ENCODE measurements at places on chromosomes 6 and 20.

DNA sequence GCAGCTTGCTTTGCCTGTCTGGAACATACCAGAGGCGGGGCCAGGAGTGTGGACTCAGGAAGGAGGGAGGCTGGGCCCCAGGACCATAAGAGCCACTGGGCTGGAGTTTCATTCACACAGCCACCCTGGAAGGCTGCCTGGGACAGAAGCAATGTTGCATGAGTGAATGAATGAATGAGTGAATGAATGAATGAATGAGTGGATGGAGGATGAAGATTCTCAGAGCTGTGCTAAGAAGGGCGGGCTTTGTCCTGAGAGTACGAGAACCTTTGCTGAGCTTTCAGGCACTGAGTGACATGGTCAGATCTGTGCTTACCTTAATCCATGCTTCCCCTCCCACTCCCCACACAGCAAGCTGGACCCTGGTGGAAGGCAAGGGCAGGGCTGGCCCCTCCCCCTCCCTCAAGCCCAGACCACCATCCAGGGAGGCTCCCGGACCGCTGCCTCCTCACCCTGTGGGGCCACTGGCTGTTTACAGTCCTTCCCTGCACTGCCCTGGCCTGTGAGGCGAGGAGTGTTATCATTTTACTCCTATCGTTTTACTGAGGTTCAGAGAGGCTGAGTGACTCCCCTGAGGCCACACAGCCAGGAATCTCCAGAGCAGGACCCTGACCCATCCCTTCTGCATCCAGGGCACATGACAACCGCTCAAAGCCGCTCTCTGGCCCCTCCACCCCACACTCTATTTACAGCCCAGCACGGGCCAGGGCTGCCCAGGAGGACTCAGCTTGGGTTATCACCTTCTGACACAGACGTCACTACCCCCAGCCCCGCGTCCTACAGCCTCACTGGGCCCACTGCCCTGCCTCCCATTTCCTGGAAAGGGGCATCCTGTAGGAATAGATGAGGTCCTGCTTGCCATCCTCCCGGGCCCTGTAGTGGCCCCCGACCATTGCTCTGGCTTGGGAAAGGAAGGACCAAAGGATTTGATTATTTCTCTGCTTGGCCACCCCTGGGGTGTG, 269.7 kb downstream of the TAF4 start:
- H3K36me3 ChIP-seq, result peaks cover 6% of the 10 kb centered on the region
- H3K4me3 ChIP-seq, result no peak overlapping the region
- H3K4me1 ChIP-seq, result peaks cover 13% of the 10 kb centered on the region

DNA sequence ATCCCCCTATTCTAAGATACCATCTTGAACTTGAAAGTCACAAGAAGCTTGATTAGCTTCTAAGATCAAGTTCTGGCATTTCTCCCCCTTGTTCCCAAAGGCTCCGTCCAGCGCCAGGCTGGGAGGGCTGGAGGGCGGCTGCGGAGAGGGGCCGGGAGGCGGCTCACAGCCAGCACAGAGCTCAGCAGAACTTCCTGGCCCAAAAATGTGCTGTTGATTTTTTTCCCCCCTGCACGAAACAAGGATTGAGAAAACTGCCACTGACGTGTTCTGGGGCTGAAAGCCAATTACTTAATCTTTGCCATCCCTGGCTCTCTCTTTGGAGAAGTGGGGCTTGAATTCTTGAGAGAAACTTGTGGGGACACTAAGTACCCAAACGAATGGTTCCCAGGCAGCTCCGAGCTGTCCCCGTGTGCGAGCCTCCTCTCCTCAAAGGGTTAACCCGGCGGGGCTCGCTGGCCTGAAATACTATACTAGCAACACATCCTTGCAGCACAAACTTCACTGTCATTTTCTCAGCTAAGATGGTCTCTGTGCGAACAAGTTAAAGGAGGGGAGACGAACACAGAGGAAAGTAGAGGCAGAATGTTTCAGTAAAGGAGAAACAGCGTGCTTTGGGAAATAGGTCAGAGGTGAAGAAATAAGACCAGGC, 452 bp downstream of the TRAF3IP2 start:
- peaks cover 35% of the 10 kb centered on the region for H3K4me1 ChIP-seq
- peak; percentile 63 for DNase-seq
- H3K4me3 ChIP-seq, result peak overlapping the region; percentile 68
- no peaks in the 10 kb centered on the region for H3K36me3 ChIP-seq
- no peaks in the 10 kb centered on the region for H3K27me3 ChIP-seq

DNA sequence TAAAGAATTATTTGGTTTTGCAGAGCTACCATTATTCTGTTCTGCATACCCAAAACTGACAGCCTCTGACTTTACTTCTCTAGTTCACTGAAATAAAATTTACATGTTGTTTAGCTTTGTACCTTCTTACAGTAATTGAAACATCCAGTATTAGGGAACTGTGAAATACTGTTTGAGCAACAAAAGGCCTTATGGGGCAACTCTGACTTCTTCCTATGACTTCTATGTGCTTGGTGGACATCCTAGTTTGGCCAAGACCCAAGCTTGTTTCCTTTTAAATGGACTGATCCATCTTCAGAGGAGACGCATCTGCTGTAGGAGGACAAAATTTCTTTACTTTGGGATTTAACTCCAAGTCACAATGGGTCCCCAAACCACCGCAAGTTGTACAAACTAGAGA, 44.7 kb downstream of the NR2E1 start:
- DNase-seq, result no peak
- H3K4me1 ChIP-seq, result no peaks in the 10 kb centered on the region
- H3K27ac ChIP-seq, result no peak overlapping the region

GRCh38 chr6:111996144-111996865, 57.6 kb upstream of the CCN6 start:
- H3K27me3 ChIP-seq, result no peaks in the 10 kb centered on the region
- no peak overlapping the region for H3K4me3 ChIP-seq
- H3K36me3 ChIP-seq, result no peaks in the 10 kb centered on the region
- H3K27ac ChIP-seq, result no peak overlapping the region
- peaks cover 16% of the 10 kb centered on the region for H3K4me1 ChIP-seq
- no peak for DNase-seq

DNA sequence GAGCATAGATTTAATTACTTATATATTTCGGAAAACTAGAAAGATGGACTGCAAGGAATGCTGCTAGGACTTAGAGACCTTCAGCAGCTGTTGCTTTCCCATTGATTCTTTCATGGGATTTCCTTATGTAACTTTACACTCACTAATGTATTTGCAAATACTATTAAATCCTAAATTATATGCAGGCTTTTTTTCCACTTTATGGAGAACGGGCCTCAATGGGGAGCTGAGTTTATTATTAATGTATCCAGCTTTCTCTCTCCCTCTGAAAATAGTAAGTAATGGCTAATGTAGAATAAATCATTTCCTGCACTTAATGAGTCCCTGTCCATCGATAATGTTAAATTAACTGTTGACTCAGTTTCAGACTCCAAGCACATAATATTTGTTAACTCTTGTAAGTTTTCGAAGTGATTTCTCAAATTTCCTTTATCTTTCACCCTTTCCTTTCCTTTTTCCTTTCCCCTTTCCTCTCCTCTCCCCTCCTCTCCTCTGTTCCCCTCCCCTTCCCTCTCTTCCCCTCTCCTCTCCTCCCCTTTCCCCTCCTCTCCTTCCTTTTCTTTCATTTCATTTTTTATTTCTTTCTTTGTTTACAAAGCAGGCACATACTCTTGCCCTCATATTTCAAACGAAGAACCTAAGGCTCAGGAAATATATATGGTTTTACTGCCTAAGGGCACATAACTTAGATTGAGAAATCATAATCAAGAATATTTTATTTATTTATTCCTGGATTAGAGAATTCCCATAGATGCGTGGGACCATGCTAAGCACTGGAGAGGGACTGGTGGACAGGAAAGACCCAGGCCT, 503.6 kb downstream of the MMUT start:
- H3K36me3 ChIP-seq, result no peaks in the 10 kb centered on the region
- no peaks in the 10 kb centered on the region for H3K4me1 ChIP-seq
- H3K4me3 ChIP-seq, result no peak overlapping the region
- H3K27me3 ChIP-seq, result no peaks in the 10 kb centered on the region

GRCh38 chr20:9225879-9226278, 157.0 kb downstream of the PLCB4 start:
- H3K4me1 ChIP-seq, result no peaks in the 10 kb centered on the region
- H3K27me3 ChIP-seq, result no peaks in the 10 kb centered on the region
- no peak overlapping the region for H3K27ac ChIP-seq
- DNase-seq, result no peak
- H3K4me3 ChIP-seq, result no peak overlapping the region

DNA sequence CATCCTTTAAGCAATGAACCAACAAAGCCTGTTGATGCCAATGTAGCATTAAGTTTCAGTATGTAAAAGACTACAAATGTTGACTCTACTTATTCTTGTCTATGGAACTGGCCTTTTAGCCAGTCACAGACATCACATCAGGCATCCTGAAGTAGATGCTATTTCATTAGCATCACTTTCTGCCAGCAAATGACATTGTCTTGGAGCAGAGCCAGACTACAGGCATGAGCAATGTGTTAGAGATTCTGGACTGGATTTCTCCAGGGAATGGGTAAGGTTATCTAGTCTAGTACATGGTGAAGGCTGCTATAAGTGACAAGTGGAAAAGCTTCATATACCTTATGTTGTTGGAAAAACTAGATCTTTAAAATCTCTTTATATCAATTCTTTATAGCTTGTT, 142.9 kb downstream of the ADGRB3 start:
- no peaks in the 10 kb centered on the region for H3K36me3 ChIP-seq
- H3K27me3 ChIP-seq, result no peaks in the 10 kb centered on the region
- peak overlapping the region; percentile 20 for H3K27ac ChIP-seq
- DNase-seq, result peak; percentile 92
- peaks cover 4% of the 10 kb centered on the region for H3K4me1 ChIP-seq

GRCh38 chr6:22019857-22020256, 277.0 kb downstream of the PRL start:
- no peak overlapping the region for H3K4me3 ChIP-seq
- H3K36me3 ChIP-seq, result no peaks in the 10 kb centered on the region
- H3K4me1 ChIP-seq, result no peaks in the 10 kb centered on the region
- H3K27ac ChIP-seq, result no peak overlapping the region
- DNase-seq, result no peak

- no peak overlapping the region for H3K4me3 ChIP-seq
- no peaks in the 10 kb centered on the region for H3K27me3 ChIP-seq
- H3K36me3 ChIP-seq, result peaks cover 8% of the 10 kb centered on the region
- H3K4me1 ChIP-seq, result peaks cover 59% of the 10 kb centered on the region
- H3K27ac ChIP-seq, result peak overlapping the region; percentile 1
Observed at GRCh38 chr20:47708953-47709833, 76.1 kb downstream of the SULF2 start.

- no peak overlapping the region for H3K27ac ChIP-seq
- no peaks in the 10 kb centered on the region for H3K36me3 ChIP-seq
- no peaks in the 10 kb centered on the region for H3K4me1 ChIP-seq
- DNase-seq, result no peak
Observed at GRCh38 chr6:46312654-46313053, 141.9 kb upstream of the ENPP5 start.

- H3K4me1 ChIP-seq, result no peaks in the 10 kb centered on the region
- H3K27ac ChIP-seq, result no peak overlapping the region
- DNase-seq, result no peak
- H3K27me3 ChIP-seq, result no peaks in the 10 kb centered on the region
Observed at GRCh38 chr6:110255211-110255750, 75.1 kb downstream of the CDC40 start.

- no peak for DNase-seq
- no peaks in the 10 kb centered on the region for H3K36me3 ChIP-seq
- no peaks in the 10 kb centered on the region for H3K27me3 ChIP-seq
- peaks cover 11% of the 10 kb centered on the region for H3K4me1 ChIP-seq
- no peak overlapping the region for H3K27ac ChIP-seq
- no peak overlapping the region for H3K4me3 ChIP-seq
Observed at GRCh38 chr6:41298785-41299502, 12.5 kb upstream of the TREM1 start.

DNA sequence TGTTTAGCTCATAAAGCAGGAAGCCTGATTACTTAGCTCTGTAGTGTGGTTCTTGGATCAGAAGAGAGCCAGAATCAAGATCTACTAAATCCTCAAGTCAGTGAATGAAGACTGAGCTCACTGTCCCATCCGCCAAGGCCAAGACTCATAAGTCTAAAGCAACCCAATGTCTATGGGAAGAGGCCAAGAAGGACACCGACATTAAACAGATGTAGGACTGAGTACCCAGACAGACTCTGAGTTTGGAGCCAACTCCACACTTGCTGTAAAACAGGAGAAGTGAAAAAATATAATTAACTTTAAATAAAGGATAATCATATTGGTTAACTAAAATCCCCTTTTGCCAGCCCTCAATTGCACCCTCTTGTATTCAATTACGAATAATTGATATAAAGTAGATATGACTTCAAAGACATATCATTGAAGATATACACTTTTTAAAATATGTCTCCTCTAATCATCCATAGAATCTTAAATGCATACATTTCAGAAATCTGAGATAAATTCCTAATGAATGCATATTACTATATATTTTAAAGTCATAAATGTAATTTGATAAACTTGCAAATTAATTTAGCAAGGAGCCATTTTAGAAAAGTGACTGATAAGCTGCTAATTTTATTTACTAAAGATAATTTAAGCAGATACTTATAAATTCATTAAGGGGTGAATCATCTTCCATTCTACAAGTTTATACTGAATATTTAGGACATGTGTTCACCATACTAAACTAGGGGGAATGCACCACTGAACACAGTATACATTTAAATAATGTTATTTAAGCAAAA, 617.0 kb upstream of the ARID1B start:
- H3K4me3 ChIP-seq, result no peak overlapping the region
- H3K4me1 ChIP-seq, result peaks cover 3% of the 10 kb centered on the region
- DNase-seq, result no peak
- no peak overlapping the region for H3K27ac ChIP-seq
- H3K27me3 ChIP-seq, result no peaks in the 10 kb centered on the region

DNA sequence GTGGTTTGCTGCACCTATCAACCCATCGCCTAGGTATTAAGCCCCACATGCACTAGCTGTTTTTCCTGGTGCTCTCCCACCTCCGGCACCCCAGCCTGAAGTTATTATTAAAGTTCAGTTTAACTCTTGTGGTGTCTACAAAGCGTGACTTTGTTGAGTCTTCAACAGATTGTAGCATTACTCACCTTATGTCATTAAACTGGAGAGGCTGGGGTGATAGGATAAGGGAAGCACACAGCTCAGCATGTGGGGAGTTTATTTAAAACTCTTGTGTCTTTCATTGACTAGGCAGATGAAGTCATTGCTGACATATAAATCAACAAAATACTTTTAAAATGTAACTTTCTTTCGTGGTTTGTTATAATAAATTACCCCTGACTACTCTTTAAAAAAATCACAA, 84.7 kb upstream of the GCM1 start:
- H3K27ac ChIP-seq, result no peak overlapping the region
- no peak overlapping the region for H3K4me3 ChIP-seq
- DNase-seq, result no peak
- no peaks in the 10 kb centered on the region for H3K4me1 ChIP-seq

GRCh38 chr20:1637226-1637625, 17.4 kb upstream of the SIRPB1 start:
- H3K27me3 ChIP-seq, result no peaks in the 10 kb centered on the region
- no peak overlapping the region for H3K4me3 ChIP-seq
- no peak overlapping the region for H3K27ac ChIP-seq
- no peak for DNase-seq
- H3K4me1 ChIP-seq, result no peaks in the 10 kb centered on the region
